Astrocyte of the hippocampus (primary cell): ENCODE measurements at places on chromosomes 1 and 21.

DNA sequence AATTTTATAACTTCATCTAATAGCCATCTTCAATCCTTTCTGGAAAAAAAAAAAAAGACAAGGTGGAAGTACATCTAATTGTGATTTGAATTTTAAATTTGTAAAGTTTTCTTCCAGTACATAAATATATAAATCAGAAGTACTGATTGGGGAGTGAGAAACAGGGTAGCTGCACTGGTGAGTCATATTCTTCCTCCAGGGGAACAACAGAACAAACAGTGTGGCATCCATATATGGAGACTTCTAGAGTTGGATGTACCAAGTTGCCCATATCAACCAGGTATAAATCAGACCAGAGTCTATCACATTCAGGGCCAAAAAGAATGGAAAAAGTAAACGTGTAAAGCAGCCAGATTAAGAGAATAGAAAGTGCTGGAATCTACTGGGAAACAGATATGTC lies 66.0 kb upstream of the NRIP1 start:
- DNase-seq, result peak; percentile 25

DNA sequence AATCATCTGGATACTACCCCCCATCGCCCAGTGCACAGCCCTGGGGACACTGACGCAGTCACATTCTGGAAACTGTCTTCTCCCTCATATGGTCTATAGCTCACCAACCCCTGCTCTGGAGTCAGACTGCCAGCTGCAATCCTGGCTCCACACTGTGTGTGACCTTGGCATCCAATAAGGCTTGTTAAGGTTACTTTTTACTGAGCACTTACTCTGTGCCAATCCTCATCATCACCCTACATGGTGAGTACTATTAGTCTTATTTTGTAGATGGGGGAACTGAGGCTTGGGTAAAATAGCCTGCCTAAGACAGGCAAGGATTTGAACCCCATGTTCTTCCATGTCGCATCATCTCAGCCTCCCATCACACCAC lies 34.9 kb downstream of the AHDC1 start:
- no peak for DNase-seq

- no peak for DNase-seq
These were observed 29.6 kb upstream of the PHGDH start for GRCh38 chr1:119682141-119682540.

GRCh38 chr1:221926441-221926840 lies 184.6 kb upstream of the DUSP10 start:
- DNase-seq, result no peak

DNA sequence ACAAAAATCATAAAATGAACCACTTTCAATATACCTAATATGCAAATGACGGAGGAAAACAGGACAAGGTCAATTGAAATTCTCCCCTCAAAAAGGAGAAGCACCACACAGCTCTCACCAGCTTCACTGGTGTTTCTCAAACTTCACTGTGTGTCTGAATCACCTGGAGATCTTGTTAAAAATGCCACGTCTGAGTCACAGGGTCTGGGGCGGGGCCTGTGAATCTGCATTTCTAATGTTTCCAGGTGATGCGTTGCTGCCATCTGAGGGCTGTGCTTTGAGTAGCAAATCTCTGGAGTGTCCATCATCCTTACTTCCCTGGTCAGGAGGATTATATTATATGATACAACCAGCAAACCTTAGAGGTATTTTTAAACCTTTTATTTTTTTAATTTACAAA lies 9.0 kb downstream of the CLDN19 start:
- no peak for DNase-seq

DNA sequence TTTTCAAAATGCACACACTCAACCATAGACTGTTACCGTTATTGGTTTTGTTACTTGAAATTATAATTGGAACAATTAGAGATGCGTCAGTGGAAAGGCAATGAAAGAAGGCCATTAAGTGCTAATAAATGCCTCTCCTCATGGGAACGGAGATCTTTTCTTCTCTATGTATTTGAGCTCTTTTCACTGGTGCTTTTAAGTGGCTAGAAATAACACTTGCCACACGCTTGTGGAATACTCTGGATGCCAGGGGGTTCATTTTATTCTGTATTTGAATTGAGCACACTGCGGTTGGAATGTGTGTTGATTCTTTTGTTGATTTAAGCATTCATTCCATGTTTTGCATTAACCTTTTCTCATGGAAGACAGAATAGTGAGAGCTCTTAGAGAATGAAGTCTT lies 68.4 kb downstream of the DNM3 start:
- DNase-seq, result peak; percentile 88

DNA sequence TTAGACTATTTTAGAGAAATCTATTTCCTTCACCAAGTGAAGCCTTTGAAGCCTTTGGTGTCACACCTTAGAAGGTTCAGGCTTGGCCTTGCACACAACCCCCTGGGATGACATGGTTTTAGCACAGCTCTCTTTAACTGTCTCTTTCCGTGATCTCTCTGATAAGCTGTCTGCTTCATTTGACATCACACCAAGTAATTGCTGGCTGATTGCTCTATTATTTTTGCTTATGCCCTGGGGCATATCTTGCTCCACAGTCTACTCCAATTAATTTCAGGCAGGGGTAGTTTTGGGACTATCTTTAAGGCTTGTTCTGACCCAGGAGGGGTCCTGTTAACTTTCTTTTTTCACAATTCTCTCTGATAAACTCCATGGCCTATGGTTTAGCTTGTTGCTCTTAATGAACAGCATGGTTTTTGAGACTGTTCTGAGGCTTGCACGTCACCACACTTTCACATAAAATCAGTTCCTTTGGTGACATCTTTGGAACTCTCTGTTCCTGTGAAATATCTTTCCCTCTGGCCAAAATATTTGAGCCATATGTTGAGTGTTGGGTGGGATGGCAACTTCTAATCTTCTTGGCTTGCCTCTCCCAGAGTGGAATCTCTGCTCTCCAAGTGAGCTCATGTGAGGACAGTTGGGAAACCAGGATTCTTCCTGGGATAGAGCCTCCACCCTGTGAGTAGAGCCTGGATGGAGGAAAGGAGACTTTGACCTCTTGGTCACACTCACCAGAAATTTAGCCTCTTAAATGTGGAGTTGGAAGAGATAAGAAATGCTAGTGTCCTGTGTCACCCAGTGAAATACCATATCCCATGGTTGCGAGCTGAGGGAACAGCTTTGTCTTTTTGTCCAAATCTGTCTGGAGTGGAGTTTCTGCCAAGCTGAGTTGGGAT lies 63.6 kb downstream of the MAP3K21 start:
- DNase-seq, result no peak

DNA sequence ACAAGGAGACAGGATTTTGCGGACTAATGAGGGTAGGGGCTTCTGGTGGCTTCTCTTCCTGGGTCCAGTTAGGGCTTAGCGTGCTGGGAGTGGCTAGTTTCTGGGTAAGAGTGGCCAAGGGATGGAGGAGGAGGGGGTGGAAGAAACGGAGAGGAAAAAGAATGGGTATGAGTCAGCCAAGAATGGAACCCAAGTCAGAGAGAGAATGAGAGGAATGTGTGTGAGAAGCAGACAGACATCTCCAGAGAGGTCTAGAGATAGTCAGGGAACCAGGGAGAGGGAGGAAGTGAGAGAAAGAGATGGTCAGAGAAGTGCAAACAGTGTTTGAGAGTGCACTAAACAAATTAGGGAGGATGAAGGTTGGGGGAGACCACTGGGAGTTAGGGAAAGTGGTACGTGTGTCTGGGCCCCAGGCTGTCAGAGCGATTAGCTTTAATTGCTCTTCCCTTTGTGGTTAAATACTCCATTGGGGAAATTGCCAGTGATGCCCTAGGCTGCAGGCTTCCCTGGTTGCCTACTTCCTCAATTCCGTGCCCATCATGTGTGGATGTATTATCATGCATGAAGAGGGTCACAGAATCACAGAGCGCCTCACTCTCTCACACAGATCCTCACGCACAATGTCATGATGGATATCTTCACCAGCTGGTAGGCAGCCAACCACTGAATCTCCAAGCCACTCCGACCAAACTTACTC lies 1.4 kb downstream of the PEA15 start:
- DNase-seq, result peak; percentile 93

- DNase-seq, result no peak
These were observed 104.7 kb downstream of the SNX7 start for GRCh38 chr1:98766255-98766654.

GRCh38 chr1:173414136-173414535 lies 63.0 kb upstream of the PRDX6 start:
- DNase-seq, result no peak

- no peak for DNase-seq
These were observed 144.6 kb downstream of the NFIA start for GRCh38 chr1:61226791-61227567.

GRCh38 chr21:38377165-38378088 lies 120.6 kb downstream of the KCNJ15 start:
- no peak for DNase-seq

GRCh38 chr1:158803678-158804077 lies 22.7 kb upstream of the OR6N2 start:
- DNase-seq, result no peak

DNA sequence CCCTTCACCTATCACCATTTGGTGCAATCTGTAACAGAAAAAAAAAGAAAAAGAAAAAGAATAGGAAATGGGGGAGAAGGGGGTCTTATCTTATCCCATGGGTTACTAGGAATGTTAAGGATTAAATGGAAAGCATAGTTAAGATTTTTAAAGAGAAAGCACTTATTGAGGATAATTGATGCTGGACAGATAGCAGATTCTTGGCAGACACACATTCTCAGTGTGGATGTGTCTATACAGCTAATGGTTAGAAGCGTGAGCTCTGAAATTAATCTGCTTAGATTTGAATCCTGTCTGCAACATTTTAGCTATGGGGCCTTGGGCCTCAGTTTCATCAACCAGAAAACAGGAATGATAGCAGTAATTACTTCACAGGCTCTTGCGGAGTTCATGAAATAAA lies 67.1 kb downstream of the SSBP3 start:
- no peak for DNase-seq

- no peak for DNase-seq
These were observed 2.8 kb upstream of the ADAM30 start for GRCh38 chr1:119898981-119899720.
